RCC 7860 (cell line): ENCODE measurements at places on chromosomes 5 and 9.

GRCh38 chr5:64384765-64385164 is 121.0 kb upstream of the RGS7BP start:
- DNase-seq = no peak

GRCh38 chr5:153598099-153598498 is 107.6 kb downstream of the GRIA1 start:
- DNase-seq = no peak

DNA sequence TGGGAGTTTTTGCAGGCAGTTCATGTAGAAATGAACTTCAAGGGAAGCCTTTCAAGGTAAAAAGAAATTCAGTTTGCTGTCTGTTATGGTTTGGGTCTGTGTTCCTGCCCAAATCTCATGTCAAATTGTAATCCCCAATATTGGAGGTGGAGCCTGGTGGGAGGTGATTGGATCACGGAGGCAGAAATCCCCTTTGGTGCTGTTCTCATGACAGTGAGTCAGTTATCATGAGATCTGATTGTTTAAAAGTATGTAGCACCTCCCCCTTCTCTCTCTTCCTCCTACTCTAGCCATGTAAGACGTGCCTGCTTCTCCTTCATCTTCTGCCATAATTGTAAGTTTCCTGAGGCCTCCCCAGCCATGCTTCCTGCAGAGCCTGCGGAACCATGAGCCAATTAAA is 341.4 kb downstream of the ARHGEF28 start:
- no peak for DNase-seq

DNA sequence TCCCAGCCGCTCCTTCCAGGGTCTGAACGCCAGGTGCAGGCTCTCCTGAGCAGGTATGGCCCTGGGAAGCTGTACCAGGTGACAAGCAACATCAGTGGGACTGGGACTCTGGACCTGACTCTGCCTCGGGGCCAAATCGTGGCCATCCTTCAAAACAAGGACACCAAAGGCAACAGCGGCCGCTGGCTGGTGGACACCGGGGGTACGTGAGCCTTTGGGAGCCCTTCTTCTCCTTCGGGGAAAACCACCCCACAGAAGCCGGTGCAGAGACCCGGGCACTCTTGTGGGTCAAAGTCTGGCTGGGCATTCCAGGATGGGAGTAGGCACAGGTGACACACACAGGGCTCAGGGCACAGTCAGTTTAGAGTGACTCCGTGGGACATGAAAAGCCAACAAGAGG is 45.8 kb downstream of the ARHGEF37 start:
- no peak for DNase-seq

- no peak for DNase-seq
Measured at GRCh38 chr5:78983601-78984438, 1.3 kb downstream of the ARSB start.

DNA sequence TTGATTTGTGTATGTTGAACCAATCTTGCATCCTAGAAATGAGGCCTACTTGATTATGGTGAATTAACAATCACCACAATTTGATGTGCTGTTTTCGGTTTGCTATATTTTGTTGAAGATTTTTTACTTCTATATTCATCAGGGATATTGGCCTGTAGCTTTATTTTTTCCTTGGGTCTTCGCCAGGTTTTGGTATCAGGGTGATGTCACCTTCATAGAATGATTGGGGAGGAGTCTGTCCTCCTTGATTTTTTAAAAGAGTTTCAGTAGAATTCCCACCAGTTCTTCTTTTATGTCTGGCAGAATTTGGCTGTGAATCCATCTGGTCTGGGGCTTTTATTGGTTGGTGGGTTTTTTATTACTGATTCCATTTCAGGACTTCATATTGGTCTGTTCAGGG is 115.2 kb downstream of the CPLANE1 start:
- no peak for DNase-seq
